Neural progenitor cell (in vitro differentiated cells): ENCODE measurements at places on chromosomes 7 and 10.
A peak's percentile ranks its signal among the peaks of the same experiment; 100 is the strongest.

DNA sequence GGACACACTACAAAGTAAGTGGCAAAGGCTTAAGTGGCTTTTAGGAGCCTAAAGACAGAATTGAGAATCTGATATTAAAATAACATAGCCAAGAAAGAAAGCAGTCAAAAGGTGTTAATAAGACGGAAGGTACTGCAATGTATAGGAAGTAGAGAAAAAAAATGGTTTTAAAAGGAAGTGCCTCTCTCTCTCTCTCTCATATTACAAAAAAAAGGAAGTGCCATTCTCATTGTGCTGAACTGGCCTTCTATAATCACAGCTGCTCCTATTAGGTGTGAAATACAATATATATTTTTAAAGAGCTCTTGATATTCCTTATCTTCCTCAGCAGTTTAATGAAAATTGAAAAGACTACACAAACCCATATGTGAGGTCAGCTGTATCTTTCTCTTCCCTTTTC lies 199.4 kb upstream of the NPVF start:
- no peak for DNase-seq

GRCh38 chr10:29252811-29253689 lies 35.8 kb upstream of the LYZL1 start:
- DNase-seq, result no peak

DNA sequence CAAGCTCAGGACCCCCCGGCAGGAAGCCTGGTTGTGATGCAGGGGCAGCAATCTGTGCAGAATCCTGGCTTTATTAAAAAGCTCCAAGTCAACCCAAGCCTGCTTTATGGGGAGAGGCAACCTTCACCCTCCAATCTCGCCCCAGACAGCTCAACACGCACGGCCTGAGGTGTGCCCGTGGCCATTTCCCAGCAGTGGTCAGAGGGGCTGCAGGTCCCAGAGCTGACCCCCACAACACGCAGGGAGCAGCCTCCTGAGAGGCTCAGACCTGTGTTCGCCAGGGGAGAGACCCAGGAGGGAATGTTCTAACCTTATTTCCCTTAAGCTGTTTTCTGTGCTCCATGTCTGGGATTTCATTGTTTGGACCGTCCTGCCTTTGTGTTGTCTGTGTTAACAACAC lies 108.2 kb downstream of the CTBP2 start:
- no peak for DNase-seq

DNA sequence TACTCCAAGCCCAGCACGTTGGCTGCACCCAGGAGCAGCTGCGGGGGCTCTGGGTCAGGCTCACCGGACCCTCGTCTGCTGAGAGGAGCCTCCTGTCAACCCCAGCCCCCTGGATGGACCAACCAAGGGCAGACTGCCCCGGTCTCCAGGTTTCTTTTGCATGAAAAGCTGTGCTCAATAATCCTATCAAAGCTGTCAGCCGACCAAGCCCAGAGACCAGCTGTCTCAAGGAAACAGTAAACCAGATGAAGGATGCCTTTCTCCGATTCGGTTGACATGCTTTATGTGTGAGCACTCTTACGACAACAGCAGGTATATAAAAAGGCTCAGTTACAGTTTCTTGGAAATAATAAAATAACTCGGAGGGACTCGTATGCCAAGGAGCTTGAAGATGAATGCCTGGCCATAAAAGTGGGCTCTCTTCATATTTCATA lies 71.6 kb upstream of the BAIAP2L1 start:
- DNase-seq, result no peak

DNA sequence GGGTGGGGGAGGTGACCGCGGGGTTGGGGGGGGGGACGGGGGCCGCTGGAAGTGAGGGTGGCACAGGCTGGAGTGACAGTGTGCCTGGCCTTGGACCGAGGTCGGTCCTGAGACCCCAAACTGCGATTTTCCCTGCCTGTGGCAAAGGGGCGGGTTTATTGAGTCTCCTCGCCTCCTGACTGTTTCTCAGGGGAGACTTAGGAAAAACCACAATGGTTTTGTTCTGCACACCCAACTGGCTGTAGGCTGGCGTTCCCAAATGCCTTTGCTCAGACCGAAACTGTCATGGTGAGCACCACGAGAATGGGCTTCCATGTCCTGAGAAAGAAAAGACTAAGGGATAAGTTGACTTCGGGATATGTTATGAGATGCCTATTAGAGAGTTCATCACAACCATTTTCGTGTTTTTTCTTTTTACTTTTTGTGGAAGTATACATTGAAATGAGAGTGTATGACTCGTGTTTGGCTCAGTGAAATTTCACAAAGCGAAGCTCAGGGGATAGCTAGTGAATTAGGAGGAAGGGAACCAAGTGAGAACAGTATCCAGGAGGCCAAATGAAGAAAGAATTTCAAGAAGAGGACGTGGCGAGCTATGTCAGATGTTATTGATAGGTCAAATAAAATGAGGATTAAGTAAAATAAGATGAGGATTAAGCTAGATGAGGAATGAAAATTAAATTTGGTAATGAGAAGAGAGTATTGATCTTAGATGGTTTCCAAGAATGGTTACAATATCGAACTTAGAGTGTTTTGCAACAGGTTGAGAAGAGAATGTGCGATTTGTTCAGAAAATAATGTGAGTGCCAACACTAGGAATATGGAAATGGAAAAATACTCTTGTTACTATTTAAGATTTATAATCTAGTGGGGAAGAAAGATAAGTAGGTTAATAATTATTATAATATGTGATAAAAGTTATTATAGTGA lies 918 bp downstream of the NET1 start:
- peak; percentile 77 for DNase-seq

- DNase-seq, result peak; percentile 60
These were observed 11.4 kb downstream of the NPVF start for GRCh38 chr7:25216837-25217236.

- DNase-seq, result peak; percentile 81
These were observed at the start of gene KMT2C for GRCh38 chr7:152435384-152436110. Gene KMT2C (minus strand): TSS chr7:152436003. CDS start chr7:152435786, 217 bp downstream.

DNA sequence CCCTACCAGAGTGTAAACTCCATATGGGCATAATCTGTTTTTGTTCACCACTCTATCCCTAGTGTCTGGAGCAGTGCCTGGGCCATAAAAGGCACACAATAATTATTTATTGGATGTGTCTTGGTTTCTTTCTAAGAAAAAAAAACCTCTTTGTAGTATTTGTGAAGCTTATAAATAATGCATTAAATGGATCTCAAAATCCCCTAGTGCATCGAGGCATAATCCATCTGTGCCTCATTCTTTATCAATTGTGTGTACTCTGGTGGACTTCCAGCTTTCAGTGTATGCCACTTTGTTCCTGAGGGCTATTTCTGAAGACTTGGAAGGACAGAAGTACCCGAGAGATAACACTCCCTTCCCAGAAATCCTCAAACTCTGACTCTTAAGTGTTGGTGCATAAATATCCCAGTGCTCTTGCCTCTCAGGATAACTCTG lies 255.0 kb upstream of the PHYHIPL start:
- DNase-seq, result no peak

DNA sequence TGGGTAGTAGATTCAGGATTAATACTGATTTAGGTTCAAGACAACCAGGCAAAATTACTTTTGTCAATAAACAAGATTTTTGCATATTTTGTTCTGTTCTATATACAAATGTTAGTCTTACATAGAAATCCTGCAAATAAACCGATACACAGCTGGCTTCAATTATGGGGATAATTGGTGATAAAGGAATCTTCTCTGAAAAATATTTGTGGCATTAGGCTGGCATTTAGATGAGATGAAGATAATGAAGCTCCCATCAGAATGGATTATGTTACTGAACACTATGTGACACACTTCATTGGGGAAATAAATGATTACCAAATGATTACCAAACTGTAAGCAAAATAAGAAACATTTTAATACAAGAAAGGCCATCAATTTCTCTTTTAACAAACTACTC lies 65.8 kb downstream of the NT5C2 start:
- DNase-seq, result no peak

DNA sequence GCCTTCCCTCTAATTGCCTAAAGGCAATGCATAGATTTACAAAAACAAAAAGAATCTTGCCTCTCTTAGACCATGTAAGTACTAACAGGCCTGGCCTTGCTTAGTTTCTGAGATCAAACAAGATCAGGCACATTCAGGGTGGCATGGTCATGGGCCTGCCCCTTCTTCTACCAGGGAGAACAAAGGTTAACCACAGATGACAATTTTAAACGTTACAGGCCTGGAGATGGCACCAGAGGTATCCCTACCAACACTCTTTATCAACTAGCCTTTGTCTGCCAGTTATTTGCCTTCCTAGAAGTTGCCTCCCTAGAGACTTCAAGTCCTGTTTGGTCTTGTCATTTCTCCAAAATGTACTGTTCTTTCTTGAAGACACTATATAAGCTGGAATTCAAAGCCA lies 252.6 kb downstream of the DOCK4 start:
- DNase-seq, result peak; percentile 31

DNA sequence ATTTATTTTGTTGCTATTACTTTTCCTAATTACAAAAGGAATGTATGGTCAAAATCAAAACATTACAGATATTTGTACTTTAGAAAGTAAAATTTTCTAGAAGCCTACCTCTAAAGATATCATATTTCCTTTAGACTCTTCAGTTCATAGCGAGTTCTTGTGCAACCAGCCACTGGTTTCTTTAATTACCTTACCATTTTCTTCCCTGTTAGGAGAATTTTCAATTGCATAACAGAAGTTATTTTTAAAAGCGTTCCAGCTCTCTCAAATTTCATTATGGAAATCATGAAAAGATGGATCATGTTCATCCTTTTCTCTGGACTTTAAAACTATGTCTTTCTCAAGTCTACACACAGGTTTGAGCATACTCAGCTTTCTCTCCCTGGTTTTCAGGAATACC lies 5.0 kb upstream of the TRUB1 start:
- no peak for DNase-seq

DNA sequence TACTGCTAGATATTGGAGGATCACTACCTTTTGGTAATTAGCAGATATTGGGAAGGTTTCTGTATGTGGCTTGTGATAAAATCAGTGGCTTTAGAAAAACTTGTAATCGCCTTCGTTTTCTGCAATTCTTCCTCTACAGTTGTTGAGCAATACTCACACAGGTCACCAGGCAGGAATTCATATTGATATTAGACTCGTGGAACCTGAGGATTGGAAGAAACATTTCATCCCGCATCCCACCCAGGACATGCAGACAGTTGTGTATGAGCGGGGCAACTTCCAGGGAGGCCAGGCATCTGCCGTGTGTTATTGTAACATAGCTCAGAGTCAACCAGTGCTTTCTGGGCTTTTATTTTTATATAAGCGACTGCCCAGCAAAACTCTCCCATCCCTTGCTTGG lies 821.3 kb downstream of the LRMDA start:
- DNase-seq, result no peak

DNA sequence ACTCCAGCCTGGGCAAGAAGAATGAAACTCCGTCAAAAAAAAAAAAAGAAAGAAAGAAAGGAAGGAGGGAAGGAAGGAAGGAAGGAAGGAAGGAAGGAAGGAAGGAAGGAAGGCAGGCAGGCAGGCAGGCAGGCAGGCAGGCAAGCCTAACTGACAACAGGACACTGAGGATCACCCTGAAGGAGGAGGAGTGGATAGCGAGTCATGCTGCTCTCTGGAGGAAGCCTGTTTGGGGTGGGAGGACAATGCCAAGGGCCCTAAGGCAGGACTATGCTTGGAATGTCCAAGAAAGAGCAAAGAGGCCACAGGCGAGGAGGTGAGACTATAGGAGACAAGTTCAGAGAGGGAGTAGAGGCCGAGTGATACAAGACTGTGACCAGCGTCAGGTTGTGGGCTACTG lies 107.0 kb upstream of the PARD3 start:
- no peak for DNase-seq

DNA sequence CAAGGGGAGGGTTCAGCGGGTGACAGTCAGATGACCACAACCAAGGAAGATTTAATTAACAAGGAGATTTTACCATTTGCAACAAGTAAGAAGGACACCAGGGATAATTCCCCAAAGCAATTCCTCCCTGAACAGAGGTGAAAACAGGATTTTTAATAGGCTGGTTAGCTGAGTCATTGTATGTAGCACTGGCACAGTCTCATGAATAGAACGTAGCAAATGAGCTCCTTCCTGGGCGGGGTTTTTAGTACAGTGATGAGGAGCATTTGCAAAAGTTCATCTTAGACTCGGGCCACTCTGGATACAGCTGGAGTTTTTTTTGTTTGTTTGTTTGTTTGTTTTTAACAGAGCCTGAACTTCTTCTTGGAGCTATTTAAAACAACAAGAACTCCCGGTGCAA lies 39.0 kb downstream of the TAC1 start:
- DNase-seq, result no peak

DNA sequence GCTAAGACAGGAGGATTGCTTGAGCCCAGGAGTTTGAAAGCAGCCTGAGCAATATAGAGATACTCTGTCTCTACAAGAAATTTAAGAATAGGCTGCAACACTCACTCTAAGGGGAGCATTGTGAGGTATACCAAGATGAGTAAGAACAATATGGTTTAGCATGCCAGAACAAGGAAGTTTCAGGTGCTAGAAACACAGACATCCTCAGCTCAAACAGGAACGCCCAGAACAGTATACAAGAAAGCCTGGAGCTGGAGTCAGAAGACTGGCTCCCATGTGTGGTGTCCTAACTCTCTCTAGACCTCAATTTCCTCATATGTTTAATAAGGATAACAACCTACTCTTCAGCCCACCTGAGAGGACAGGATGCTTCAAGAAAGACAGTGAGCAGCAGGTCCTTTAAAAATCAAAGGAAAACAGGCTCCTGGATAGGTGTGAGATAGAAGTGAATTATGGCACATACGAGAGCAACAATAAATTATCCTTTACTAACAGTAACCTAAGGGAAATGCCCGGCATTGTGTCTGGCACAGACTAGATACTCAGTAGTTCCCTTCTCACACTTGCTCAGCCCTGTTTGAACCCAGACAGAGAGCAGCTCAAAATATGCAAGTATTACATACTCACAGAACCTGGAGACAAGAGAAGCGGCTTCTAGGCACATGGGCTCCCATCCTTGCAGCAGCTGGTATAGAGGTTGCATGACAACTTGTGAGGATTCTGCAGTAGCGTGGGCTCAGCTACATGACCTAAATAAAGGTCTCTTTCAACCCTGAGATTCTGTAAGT lies 45.4 kb downstream of the KAT6B start:
- DNase-seq, result no peak

- DNase-seq, result no peak
These were observed 147.5 kb downstream of the DOCK4 start for GRCh38 chr7:112058686-112059085.

- DNase-seq, result no peak
These were observed 162.0 kb upstream of the MAGI2 start for GRCh38 chr7:79615466-79615865.

GRCh38 chr7:32255036-32255435 lies 184.8 kb upstream of the PDE1C start:
- DNase-seq, result no peak
